ENCODE measurements at places on chromosomes 11 and 22.

GRCh38 chr11:9815486-9816136, 151.7 kb downstream of the SWAP70 start:
- no peak for DNase-seq

- no peak for DNase-seq
Observed at GRCh38 chr11:62451241-62451621, 32.4 kb downstream of the SCGB1A1 start.

- DNase-seq = no peak
Observed at GRCh38 chr11:105401269-105401809, 208.5 kb upstream of the GRIA4 start.

DNA sequence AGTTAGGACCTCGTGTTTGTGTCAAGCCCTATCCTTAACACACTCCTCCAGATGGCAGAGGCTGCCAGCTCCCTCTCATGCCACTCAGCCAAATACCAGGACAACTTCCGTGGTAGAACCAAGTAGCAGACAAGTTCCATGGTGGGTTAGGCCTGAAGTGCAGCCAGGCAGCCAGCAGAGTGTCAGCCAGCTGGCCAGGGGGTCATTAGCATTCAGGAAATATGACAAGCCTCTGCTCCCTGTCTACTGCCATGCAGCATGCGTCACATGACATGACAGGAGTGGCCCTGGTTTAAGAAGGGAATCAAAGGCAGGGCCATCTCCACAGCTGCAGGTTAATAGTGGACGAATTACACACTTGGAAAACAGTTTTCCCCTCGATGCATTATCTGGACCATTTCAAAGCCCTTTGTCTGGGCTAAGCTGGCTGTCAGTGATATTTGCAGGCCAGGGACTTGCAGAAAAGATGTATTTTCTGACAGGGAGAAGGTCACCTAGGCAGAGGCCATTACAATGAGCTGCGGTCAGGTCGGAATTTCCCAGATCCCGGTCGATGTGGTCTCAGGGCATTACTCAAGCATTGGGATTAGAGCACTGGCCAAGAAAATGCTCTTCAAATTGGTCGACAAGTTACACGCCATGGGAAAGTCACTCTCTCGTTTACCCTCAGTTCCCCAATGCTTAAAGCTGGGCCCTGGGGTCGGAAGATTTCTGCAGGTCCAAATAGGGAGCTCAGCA, 461.7 kb upstream of the CADM1 start:
- DNase-seq = no peak

DNA sequence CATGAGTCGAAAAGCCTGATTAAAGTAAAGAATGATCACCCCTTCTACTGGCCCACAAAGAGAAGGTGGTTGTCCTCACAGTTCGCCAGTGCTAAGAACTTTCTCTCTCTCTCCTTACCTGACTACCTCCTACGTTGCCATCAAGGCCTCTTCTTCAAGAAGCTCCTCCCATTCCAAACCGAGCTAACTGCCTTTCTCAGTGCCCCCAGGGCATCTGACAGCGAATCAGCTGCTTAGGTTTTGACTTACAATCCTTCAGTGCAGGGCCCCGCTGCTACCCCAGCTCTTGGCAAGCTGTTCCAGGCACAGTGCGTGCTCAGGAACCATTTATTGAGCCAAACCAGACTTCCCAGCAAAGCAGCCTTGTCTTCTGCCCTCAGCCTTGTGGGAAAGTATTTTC, 5.8 kb downstream of the VSTM5 start:
- no peak for DNase-seq
